ENCODE measurements at places on chromosomes 16 and 17. TPM values are rescaled to one million over a fixed set of nuclear protein-coding genes. Genes with fewer than 3 reads are reported as not detected.

KRT15 gene
- 18.7 TPM for total RNA-seq

CCL7 gene
- total RNA-seq = not detected

SPN gene
- 1.8 TPM for total RNA-seq

ACSM2A gene
- not detected for total RNA-seq

MAF gene
- total RNA-seq = 6.0 TPM

PIMREG gene
- total RNA-seq = 40.3 TPM

RNF112 gene
- 0.26 TPM for total RNA-seq

HOXB5 gene
- total RNA-seq = 1.0 TPM

NMT1 gene
- total RNA-seq = 114 TPM

MMP28 gene
- total RNA-seq = not detected

SOST gene
- not detected for total RNA-seq

SSH2 gene
- 6.3 TPM for total RNA-seq

All from A375 (cell line).